ENCODE measurements at places on chromosomes 6 and 20.
A peak's percentile ranks its signal among the peaks of the same experiment; 100 is the strongest.

GRCh38 chr20:43853174-43853803 is 61.4 kb upstream of the TOX2 start:
- DNase-seq = no peak

DNA sequence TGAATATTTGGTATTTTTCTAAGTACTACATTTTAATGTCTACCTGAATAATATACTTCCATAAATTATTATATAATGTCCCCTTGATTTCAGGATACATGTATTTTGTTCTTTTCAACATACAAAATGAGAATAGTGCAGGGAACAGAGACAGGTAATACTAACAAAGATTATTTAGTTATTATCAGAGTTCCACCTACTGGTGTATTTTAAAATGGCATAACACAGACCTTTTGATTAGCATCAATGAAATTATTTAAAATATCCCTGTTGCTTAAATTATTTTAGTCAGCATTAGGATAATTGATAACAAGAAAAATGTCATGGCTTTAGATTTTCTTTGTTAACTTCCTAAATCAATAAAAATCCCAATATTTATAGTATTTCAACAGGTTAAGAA is 184.0 kb downstream of the PRDM13 start:
- DNase-seq = no peak

DNA sequence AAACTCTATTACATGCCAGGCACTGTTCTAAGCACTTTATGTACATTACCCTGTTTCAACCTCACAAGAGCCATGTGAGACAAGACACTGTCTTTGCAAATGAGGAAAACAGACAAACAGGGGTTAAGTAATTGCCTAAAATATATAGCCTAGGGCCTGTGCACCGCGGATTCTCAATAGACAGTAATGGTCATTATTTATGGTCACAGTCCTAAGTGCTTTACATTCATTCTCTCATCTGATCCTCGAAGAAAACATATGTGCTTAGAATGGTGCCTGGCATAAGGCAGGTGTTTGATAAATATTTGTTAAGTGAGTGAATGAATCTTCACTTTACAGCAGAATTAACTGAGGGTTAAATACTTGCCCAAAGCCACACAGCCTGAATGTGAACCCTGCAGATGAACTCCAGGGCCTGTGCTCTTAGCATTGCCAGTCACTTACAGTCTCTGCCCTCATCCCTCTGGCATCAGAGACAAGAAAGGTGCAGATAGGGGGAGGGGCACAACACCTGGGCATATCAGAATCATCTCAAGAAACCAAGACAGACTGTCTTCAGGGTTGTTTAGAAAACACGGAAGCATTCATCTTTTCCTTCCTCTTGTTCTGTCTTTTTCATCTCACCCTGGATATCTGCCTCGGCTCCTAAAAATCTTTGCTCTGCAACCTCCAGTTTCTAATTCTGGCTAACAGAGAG is 92.8 kb upstream of the SASH1 start:
- no peak for DNase-seq

- DNase-seq = no peak
Measured at GRCh38 chr6:14278006-14278405, 160.4 kb downstream of the CD83 start.

DNA sequence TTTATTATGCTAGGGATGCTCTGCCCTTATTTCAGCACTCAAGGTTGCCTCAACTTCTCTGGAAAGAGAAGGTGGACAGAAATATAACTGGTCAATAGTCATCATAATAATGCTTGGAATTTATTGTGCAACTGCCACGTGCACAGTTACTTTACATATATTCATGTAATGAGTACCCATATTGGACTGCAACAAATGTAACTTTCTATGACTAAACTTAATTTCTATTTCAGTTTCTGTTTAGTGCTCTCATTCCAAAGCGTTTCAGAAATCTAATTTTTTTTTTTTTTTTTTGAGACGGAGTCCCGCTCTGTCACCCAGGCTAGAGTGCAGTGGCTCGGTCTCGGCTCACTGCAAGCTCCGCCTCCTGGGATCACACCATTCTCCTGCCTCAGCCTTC is 28.3 kb upstream of the CD83 start:
- DNase-seq = peak; percentile 55

GRCh38 chr6:14012313-14013030 is 87.7 kb downstream of the RNF182 start:
- no peak for DNase-seq

- DNase-seq = no peak
Measured at GRCh38 chr6:167031082-167031709, 32.0 kb downstream of the CEP43 start.

- no peak for DNase-seq
Measured at GRCh38 chr6:52650941-52651340, 20.0 kb upstream of the TMEM14A start.

GRCh38 chr20:64101731-64102621 is 5.4 kb downstream of the NPBWR2 start:
- peak; percentile 50 for DNase-seq

GRCh38 chr6:158607411-158608170 is 37.0 kb downstream of the DYNLT1 start:
- no peak for DNase-seq

DNA sequence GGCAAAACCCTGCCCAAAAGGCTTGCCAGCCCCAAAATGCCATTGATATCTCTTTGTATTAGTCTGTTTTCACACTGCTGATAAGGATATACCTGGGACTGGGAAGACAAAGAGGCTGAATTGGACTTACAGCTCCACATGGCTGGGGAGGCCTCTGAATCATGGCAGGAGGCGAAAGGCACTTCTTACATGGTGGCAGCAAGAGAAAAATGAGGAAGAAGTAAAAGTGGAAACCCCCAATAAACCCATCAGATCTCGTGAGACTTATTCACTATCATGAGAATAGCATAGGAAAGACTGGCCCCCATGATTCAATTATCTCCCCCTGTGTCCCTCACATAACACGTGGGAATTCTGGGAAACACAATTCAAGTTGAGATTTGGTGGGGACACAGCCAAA is 28.6 kb downstream of the MBOAT1 start:
- DNase-seq = no peak

GRCh38 chr20:11072982-11073381 is 399.2 kb upstream of the JAG1 start:
- DNase-seq = no peak

- no peak for DNase-seq
Measured at GRCh38 chr20:33871362-33871761, 60.2 kb downstream of the CHMP4B start.

DNA sequence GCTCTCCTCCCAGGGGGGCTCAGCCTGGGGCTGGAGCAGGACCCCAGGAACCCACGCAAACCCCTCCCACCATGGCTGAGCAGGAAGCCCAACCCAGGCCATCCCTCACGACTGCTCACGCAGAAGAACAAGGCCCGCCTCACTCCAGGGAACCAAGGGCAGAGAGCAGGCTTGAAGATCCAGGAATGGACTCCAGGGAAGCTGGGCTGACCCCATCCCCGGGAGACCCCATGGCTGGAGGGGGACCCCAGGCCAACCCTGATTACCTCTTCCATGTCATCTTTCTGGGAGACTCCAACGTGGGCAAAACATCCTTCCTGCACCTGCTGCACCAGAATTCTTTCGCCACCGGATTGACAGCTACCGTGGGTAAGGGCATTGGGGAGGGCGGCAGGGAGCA is 24.7 kb downstream of the RAB44 start:
- DNase-seq = no peak

- no peak for DNase-seq
Measured at GRCh38 chr6:128346569-128346968, 173.8 kb downstream of the PTPRK start.

DNA sequence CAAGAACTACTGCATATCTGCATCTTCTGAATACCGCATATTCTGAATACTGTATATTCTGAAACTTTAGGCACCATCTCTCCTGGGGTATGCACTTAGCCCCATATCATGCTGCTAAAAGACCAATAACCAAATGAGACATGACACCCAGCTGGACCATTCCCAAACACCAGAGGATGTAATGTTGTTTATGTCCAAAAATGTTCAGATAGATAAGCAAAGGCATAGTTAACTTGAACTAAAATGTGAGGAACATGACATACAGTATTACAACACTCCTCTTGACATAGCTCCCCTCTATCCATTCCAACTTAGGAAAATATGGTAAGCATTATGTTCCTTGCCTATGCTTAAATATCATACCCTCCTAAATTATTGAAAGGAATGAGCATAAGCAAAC is 127.3 kb downstream of the TENT5A start:
- DNase-seq = no peak

DNA sequence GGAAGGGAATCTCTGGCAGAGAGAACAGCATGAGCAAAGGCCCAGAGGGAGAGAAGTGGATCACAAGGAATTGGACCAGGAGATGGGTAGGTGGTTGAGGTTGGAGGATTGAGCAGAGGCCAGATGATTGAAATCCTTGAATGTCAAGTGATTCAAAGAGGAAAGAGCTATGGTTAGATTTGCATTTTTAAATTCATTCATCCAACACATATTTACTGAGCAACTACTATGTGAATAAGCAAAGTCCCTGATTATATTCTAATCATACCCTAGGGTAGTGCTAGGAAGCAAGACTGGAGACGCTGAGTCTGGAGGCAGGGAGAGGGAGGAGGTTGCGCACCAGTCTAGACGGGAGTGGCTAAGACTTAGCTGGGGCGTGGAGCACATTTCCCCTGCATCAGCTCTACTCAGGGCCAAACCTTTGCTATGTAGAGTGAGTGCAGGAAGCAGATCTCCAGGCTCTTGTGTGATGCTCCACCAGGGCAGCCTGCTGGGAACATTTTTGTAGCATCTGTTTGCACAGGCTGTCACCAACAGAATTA is 40.2 kb downstream of the EYA2 start:
- no peak for DNase-seq

DNA sequence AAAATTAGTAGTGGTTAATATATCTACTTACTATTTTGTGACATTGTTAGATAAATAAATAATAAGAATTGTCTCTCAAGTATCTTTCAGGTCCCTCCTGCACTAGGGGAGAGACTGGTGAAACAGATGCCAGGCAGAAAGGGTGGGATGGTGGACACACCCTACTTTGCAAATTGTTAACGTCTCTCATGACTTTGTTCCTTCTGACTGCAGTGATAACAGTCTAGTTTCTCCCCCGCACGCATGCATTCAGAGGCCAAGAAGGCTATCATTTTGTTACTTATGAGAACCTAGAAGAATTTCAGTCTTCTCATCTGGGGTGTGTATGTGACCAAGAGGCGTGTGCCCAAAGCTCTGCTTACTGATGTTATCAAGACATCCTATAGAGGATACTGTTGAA is 152.3 kb downstream of the EDN1 start:
- no peak for DNase-seq

DNA sequence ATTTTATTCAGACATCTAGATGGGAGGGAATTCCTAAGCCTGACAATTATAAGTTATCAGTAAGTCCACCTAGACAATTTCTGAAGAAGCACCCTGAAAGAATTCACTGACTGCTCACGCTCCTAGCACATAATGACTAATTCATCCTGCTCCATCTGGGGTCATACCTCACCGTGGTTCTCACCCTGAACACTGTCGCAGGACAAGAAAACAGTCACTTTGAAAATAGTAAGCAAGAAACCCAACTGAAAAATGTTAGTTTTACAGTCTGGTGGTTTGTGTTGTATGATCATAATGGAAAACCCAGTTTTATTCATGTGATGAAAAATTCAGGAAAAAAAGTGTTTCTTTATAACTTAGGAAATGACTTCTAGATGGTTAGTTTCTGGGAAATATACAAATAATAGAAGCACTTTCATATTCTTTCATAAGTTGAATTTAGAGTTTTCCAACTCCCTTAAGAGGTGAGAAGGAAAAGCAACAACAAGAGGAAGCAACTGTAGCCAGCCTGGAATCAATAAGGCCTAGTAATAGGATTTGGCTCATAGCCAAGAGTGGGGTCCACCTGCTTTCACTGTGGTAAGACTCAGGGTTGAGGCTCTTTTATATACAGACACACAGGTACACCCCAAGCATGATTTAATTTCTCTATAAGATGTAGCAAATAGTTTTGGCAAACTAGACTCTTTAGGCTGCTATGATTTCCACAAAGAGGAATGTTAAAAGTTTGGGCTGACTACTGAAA is 94.1 kb downstream of the HIVEP2 start:
- no peak for DNase-seq

DNA sequence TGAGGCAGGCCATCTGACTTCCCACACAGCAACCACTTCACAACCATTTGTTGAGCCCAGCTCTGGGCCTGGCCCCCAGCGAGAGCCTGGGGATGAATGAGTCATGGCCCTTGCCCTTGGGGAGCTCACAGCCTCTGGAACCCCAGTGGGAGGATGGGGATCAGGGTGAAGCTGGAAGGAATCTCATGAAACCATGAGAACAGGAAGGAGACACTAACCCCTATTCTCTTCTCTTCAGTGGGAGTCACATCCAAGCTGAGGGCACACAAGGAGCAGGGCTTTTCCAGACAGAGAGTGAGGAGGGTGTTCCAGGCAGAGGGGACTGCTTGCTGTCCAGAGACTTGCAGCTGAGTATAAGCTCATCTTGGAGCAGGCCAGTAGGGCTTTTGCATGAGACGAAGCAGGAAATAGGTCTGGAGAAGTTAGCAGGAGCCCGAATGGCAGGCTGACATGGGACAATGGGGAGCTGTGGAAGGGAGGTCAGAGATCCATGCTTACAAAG is 7.5 kb downstream of the FOXS1 start:
- DNase-seq = no peak

- no peak for DNase-seq
Measured at GRCh38 chr20:58523072-58523970, 8.1 kb upstream of the APCDD1L start.

DNA sequence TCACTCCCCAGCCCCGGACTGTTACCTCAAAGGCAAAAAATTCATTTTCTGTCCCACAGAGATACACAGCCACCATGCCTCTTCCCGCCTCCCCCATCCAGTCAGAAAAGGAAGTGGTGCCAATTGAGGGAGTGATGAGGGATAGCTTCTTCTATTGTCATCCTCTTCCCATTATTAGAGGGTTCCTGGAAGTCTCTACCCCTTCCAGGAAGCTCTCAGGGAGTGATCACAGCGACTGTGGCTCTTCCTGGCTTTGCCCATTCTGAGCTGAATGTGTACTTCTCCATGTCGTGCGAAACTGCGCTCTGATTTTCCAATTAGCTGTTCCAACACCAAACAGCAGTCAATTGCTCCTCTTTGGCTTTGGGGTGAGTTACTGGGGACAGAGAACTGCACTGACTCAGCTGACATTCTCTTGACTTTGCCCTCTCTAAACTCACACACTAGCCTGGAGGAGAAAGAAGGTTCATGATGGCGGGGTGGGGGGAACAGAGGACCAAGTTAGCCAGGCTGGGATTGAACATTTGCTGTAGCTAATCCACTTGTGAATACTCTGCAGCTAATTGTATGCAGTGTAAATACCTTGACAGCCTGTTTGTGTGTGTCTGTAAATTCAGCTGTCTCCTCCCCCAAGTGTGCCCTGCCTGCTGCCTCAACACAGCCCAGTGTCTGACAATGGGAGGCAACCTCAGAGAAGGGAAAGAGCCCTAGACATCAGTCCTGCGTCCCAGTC is 2.4 kb upstream of the MDGA1 start:
- DNase-seq = no peak

GRCh38 chr6:26105109-26105730 is 18.0 kb downstream of the HFE start:
- no peak for DNase-seq

DNA sequence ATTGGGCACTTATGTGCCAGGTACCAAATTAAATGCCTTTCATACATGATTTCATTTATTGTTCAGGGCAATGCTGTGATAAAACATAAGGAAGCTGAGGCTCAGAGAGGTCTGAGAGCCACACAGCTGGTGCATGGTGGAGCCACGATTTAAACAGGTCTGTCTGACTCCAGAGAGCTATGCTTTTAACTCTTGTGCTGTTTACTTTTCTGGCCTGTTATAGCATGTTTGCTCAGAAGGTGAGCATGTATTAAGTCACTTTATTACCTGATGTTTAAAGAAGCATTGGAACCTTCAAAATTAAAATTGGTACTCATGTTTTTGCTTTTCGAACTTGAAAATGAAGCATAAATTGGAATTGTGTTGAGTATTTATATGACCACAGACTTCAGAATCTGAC is 26.8 kb downstream of the MCM8 start:
- DNase-seq = no peak
